ENCODE measurements at places on chromosomes 5 and 9.

GRCh38 chr5:10539687-10539998 is 24.2 kb upstream of the ANKRD33B start:
- DNase-seq: no peak

DNA sequence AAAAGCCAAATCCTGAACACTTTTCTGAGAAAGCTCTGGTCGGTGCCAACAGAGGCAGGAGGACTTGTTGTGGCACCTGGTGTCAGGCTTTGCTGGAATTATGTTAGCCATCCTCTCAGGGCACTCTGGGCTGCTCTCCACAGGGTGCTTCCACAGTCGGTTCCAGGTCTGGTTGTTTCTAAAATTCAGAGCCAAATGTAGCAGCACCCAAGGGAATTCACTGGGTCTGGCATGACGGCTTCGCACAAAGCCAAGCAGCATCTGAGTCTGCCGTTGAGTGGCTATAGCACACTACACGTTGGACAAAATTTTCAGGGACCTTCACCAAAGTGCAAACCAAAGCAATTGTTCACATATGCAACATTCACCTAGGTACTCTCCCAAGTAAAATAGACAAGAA is 110.2 kb downstream of the PJA2 start:
- no peak for DNase-seq

DNA sequence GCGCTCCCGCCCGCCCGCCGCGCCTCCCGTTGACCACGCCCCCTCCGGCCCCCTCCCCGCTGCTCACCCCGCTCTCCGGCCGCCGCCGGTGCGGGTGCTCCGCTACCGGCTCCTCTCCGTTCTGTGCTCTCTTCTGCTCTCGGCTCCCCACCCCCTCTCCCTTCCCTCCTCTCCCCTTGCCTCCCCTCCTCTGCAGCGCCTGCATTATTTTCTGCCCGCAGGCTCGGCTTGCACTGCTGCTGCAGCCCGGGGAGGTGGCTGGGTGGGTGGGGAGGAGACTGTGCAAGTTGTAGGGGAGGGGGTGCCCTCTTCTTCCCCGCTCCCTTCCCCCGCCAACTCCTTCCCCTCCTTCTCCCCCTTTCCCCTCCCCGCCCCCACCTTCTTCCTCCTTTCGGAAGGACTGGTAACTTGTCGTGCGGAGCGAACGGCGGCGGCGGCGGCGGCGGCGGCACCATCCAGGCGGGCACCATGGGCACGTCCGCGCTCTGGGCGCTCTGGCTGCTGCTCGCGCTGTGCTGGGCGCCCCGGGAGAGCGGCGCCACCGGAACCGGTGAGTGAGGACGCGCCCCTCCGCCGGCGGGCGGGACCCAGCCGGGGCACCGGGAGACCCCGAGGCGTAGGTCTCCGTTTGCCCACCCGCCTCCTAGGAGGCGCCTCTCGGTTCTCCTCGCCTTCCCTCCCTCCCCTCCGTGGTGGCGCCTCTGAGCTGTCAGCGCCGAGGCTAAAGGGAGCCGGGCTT is at the start of gene VLDLR:
Gene VLDLR, plus strand, starts transcription at position 66 of the 739 bp plus-strand sequence. Its CDS starts 403 bp downstream, at position 469.
- no peak for DNase-seq

GRCh38 chr5:65858316-65858715 is 68.1 kb upstream of the ERBIN start:
- DNase-seq: no peak

GRCh38 chr5:7088849-7089248 is 307.1 kb upstream of the ADCY2 start:
- DNase-seq: no peak

GRCh38 chr5:172177176-172177575 is 10.8 kb downstream of the STK10 start:
- no peak for DNase-seq

DNA sequence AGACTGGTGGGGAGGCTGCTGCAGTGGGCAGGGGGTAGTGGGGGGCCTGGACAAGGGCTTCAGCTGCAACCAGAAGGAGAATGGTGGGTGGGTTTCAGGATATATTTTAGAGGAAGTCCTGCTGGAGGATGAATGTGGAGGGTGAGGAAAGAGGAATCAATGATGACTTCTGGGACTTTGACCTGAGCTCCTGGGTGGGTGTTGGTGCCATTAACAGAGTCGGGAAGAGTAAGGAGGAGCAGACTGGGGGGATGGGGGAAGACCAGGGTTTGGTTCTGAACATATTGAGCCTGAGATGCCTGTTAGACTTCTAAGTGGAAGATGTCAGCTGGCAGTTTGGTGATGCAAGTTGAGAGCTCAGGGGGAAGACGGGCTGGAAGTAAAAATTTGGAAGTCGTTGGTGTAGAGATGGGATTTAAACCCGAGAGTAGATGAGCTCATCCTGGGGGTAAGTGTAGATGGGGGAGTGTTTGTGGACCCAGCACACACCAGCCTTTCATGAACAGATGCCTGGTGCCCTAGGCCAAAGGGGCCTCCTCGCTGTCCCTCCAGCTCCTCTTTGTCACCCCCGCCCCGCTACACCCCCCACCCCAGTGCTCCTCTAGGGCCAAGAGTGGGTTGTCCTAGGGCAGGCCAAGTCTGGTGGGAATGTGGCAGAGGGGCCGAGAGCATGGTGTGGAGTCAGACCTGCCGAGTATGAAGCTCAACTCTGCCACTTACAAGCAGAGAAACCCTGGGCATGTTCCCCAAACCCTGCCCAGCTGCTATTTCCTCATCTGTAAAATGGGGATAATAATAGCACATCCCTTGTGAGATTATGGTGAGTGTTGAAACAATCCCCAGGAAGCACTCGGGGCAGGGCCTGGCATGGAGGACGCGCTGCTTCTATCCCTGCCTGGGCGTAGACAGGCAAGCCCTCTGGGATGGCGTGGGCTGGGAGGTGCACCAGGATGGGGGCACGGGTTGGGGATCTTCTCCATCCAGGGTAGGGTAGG is 4.0 kb downstream of the DNM1 start:
- DNase-seq: no peak

- DNase-seq: no peak
Measured at GRCh38 chr9:136303066-136303824, 649 bp downstream of the CCDC187 start.

DNA sequence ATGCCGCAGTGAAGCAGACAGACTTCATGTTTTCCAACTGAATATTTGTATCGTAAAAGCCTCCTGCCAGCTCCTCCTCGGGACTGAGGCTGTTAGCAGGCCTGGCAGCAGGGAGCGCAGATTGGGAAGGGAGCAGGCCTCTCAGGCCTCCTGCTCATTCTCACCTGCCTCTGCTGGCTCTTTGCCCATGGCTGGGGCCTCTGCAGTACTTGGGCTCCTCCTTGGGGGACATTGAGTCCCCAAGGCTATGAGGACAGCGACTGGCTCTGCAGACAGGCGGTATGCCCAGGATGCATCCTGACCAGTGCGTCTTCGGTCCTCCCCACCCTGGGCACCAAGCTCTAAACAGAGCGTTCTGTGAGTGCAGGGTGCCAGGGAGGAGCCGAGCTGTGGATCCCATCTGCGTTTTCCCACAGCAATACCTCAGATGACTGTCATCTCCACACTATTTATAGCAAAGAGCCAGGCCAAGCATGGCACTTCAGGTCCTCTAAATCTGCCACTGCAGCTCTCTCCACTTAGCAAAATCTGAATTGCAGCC is 38.7 kb downstream of the TSTD2 start:
- no peak for DNase-seq

- DNase-seq: no peak
Measured at GRCh38 chr5:36982146-36982545, 105.6 kb downstream of the NIPBL start.

- peak; percentile 73 for DNase-seq
Measured at GRCh38 chr5:147310059-147310704, 75.4 kb downstream of the STK32A start.
